ENCODE measurements at places on chromosomes 11 and 22.

GRCh38 chr22:30459181-30460052, 12.4 kb downstream of the SEC14L3 start:
- DNase-seq = no peak

- no peak for DNase-seq
These were observed 7.8 kb downstream of the OR8K5 start for GRCh38 chr11:56152333-56152732.

- DNase-seq = no peak
These were observed 1.7 kb upstream of the SPINDOC start for GRCh38 chr11:63811522-63811921.

DNA sequence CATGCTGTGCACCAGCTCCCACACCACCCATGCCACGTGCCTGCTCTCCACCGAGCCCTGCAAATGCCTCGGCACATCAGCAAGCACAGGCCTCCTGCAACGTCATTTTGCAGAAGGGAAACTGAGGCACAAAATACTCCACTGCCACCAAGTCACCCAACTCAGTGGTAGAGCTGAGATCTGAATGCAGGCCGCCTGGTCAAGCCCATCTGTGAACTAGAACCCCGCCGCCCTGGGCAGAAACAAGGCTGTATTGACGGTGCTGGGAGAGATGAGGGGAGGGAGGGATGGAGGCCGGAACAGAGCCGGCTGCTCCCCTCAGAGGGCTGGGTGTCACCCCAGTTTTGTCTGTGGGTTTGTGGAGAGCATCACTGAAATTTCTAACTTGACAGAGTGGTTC, 81.4 kb downstream of the CDKN1C start:
- DNase-seq = no peak

DNA sequence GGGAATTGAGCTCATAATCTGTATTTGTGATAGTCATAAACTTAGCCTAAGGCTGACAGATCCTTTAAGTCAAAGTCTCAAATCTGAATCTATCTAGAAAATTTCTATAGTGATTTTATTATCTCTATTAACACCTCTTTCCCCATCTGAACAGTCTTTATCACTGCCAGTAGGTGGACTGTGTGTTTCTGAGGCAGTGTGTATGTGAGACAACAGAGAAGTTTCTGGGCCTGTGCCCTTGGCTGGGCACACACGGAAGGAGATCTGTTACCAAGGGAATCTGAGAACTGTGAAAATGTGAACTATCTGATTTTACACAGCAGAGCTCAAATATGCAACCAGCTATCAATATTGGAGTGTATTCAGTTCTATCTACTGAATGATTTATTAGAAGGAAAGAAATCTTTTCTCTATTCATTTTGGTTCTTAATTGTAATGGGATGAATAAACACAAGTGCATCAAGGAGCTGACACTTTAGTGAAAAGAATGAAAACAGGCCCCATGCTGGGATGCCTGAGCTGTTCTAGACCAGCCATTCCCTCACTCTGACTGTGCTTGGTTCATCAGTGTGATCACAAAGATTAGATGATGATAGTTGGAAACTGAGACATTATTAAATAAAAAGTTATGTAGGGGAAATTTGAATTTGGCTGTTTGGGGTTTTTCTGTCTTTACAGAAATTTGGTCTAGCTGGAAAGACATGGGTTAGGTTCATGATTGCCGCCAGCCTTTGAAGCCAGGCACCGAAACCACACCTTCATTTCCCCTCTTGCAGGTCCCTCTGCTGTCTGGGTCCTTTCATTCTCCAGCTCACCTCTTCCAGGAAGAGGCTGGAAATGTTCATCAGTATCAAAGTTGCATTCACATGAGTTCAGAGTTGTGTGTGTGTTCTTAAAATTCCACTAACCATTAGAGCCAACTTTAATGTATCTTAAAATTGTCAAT, 68.1 kb downstream of the LIF start:
- no peak for DNase-seq

- DNase-seq = no peak
These were observed 289.1 kb upstream of the ISX start for GRCh38 chr22:34776817-34777216.

DNA sequence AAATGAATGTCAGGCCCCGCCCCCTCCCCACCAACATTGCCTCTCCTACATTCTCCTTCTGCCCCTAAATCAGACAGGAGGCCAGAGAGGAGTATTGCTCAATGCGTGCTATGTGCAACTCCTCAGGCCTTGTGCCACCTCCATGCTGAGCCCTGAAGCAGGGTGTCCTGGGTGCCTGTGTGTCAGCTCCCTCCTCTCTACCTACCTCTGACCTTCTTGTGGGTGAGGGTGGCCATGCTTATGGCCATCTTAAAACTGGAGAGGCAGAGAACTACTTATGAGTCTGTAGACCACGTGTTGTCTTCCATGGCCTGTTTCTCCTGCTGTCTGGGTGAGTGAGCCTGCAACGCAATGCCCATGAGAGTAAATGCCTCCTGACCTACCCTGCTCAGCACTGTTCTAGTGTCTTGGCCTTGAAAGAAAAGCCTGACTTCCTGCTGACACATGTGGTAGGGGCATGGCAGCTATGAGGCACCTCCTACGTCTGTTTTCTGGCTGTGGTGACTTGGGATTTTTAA, 10.5 kb downstream of the MCAM start:
- DNase-seq = no peak

DNA sequence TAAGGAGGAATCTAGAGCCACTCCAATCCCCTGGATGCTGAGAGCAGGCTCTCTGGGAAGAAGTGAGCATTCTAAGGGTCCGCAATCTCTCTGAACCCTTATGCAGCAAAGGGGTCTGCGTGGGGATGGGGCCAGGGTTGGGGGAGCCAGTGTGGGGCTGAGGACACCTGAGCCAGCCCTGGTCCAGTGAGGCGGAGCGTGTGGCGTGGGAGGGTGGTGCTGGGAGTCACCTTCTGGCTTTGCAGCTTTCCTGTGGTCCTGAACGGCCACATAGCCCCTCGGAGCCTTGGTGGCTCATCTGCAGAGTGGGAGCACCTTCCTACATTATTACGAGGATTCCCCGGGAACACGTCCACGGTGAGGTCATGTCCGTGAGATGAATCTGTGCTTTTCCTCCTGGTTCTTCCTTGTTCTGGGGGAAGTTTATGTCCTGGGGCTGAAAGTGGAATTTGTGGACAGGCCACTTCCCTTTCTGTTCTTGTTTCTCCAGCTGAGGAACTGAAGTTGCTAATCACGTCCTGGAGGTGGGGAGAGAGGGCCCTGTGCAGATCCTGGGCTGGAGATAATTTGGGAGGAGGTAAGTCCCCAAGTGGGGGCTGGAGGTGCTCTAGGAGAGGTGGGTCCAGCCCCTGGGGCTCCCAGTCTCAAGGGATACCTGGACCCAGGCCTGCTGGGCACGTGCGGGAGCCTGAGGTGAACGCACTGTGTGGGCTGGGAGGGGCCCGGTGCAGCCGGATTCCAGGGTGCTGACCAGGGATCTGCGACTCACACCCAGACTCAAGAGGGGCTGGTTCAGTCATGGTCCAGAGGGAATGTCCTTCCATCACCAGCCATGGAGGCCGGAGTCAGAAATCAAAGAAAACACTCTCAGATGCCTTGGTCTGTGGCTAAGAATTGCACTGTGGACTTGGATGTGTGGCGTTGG, 6.1 kb downstream of the MRGPRE start:
- DNase-seq = no peak

DNA sequence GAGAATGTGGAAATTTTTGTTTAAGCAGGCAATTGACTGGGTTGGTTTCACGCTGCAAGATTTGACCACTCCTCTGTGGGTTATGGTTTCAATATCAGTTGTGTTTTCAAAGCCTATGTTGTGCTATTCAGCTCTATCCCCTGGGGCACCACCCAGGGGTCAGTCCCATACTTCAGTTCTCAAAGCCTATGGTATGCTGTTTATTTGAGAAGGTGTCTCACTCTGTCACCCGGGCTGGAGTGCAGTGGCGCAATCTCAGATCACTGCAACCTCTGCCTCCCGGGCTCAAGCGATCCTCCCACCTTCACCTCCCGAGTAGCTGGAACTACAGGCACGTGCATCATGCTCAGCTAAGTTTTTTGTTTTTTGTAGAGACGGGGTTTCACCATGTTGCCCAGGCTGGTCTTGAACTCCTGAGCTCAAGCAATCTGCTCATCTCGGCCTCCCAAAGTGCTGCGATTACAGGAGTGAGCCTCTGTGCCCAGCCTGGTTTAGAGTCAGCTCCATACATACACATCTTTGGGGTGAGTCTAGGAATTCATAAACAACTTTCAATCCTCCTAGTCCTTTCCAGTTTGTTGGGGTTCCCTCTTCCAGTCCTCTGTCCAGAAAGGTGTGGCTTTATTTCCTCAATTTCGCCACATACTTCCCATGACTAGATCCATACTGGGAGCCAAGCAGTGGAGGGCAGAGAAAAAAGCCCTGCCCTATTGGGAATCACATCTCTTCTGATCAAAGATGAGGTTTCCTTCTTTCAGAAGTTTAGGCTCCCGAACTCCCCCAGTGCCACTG, 35.0 kb upstream of the MAPK1 start:
- no peak for DNase-seq

- DNase-seq = no peak
These were observed 117.8 kb upstream of the C11orf87 start for GRCh38 chr11:109304159-109304558.

- DNase-seq = no peak
These were observed 11.1 kb upstream of the LDLRAD3 start for GRCh38 chr11:35932681-35933319.

GRCh38 chr11:74540270-74540669, 46.7 kb upstream of the LIPT2 start:
- no peak for DNase-seq

DNA sequence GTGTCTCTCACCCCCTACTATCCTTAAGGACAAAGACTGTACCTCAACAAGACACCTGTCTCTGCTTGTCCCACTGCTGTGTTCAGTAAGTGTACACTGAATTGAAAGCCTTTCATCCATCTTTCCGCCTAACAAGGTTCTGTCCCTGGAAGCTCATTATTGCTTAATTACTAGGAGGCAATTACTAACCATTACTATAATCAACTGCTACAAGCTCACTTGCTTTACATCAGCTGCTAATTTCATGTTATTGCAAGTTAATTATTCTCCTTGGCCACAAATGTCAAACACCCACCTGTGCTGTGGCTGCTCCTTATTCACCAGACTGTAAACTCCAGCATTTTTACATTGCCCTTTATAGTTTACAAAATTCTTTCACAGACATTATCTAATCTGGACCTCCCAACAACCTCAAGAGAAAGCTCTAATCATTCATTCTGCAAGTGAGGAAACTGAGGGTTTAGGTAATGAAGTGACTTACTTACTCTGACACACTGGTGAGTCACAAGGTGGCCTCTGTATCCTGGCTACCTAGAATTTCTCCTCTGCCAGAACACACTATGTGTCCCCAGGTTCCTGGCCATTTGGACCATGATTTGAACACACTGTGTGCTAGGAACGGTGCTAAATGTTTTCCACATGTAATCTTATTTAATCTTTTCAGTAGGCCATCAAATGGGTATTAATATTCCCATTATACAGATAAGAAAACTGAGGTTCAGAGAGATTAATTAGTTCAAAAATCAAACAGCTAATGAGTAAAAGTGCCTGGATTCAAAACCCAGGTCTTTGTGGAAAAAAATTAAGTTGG, 66.7 kb downstream of the RAB30 start:
- DNase-seq = no peak

GRCh38 chr22:50732681-50733080, 5.3 kb upstream of the ACR start:
- no peak for DNase-seq

DNA sequence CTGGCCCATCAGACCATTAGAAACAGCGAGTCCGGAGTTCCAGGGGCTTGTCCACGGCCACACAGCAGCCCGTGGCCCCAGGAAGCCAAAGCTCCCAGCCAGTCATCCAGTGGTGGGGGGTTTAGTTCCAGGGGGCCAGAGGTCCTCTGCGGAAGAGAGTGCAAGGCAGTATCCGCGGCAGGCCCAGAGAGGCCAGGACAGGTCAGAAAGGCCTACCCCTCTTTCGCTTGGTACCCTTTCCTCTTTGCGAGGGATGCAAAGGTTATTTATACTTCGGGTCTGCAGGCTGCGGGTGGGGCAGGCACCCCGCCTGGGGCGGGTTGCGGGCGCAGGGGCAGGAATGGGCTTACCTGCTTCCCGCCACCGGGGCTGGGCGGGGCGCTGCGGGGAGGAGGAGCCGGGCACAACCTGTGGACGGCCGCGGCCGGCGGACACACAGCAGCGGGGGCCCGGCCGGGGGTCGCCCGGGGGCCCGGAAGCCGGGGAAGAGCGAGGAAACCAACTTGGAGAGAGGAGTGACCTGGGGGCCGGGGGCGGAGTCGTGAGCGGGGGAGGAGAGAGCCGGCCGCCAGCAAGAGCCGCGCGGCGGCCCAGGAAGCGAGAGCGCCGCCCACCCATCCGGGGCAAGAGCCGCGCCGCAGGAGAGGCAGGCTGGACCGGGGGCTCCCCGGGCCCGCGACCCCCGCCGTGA, at the start of gene SH3BP1:
Gene SH3BP1, plus strand, starts transcription at position 600 of the 691 bp plus-strand sequence. CDS start 119 bp downstream, outside the sequence.
- no peak for DNase-seq

GRCh38 chr22:33562501-33562900, 357.8 kb downstream of the LARGE1 start:
- DNase-seq = no peak

DNA sequence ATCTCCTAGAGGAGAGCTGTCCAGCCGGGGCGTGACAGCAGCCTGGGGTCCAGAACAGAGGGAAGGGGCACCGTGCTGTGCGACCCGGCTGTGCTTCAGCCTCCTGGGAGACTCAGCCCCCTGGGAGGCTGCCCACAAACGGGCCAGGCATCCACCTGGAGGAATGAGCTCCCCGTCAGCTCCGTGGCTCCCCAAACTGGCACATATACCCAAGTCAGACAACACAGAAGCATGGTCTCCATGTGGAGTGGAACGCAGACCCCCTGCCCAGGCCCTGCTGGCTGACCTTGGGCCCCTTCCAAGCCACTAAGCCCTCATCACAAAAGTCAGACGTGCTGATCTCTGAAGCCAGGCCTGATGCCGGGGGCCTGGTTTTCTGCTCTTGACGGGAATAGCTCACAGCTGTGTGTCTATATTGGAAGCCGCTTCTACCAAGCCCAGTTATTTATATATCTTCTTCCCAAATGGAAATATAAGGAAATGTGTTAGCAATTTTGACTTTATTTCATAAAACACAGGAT, 91.7 kb downstream of the BRD1 start:
- no peak for DNase-seq

DNA sequence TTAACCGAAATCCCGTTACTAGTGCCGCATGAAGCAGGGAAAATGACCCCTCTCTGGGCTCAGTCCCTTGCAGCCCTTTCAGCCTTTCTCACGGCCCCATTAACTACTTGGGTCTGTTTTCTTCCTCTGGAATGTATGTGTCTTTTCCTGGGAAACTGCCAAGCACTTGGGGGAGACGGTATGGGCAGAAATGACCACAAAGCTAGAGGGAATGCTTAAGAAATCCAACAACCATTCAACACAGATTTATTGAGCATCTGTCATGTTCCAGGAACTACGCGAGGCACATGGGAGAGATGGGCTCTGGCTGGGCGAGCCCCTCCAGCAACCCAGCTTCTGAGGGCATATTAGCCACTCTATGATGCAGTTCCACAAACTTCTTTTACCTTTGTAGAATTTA, 462.6 kb downstream of the BUD13 start:
- no peak for DNase-seq

DNA sequence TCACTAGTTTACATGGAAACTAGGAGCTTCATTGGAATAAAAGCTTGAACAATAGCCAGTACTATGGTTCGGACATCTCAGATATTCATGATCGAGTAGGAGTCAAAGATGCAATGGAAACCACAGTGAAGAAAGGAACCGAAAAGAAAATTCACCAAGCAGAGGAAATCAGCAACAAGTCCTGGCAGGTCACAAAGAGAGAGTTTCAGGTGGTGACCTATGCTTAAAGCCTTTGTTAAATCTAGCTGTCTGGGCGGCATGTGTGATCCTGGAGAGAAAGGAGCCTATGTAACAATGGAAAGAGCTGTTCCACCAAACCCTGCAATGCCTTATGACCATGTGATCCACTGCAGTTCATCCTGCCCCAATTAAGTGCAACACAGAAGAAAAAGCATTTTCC, 68.9 kb upstream of the POU2AF2 start:
- DNase-seq = no peak

Data from NCI-H1048 (cell line).